NCI-H1105 treated with DMSO at 0.1 percent for 48 hours (cell line): ENCODE measurements at places on chromosomes 12 and 14.
A peak's percentile ranks its signal among the peaks of the same experiment; 100 is the strongest.

GRCh38 chr14:76421662-76422061 is 45.7 kb downstream of the ESRRB start:
- DNase-seq: no peak

- DNase-seq: no peak
Measured at GRCh38 chr12:53231921-53232645, at the start of gene RARG. RARG (minus strand) TSS chr12:53232209; CDS start chr12:53227545, 4,664 bp downstream.

- peak; percentile 4 for DNase-seq
Measured at GRCh38 chr14:97106166-97106565, 309.0 kb downstream of the VRK1 start.

DNA sequence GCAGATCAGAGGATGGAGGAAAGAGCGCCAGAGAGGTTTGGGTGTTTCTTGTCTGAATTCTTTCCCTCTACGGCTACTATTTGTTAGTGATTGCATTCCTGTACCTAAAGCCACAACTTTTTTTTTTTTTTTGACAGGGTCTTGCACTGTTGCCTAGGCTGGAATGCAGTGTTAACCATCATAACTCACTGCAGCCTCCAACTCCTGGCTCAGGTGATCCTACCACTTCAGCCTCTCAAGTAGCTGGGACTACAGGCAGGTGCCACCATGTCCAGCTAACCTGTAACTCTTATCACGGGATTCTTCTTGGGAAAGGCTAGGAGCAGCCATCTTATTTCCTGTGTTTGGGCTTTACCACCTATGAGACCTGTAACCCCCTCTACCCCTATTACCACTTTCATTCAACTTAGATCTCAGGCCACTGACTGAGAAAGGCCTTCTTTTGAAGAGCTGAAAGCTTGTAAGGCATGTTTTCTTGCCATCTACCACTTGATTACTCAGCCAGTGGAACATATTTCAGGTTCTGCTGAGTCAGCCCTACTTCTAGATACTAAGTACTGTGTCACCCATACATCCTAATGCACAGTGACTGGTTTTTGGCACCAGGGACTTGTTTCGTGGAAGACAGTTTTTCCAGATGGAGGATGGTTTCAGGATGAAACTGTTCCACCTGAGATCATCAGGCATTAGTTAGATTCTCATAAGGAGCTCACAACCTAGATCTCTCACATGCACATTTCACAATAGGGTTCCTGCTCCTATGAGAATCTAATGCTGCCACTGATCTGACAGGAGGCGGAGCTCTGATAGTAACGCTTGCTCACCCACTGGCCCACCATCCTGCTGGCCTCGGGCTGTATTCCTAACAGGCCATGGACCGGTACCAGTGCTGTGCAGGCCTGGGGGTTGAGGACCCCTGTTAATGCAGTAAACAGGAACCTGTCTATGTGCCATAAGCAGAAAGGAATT is 6.9 kb downstream of the VEZT start:
- no peak for DNase-seq

GRCh38 chr12:131621701-131622421 is 89.0 kb upstream of the SFSWAP start:
- DNase-seq: no peak
